Stimulated activated CD4-positive, alpha-beta T cell treated with anti-CD3 and anti-CD28 coated beads, Interleukin-4, amount 100 ng/mL, for 4 hours (primary cell): ENCODE measurements at places on chromosomes 5 and 9.

DNA sequence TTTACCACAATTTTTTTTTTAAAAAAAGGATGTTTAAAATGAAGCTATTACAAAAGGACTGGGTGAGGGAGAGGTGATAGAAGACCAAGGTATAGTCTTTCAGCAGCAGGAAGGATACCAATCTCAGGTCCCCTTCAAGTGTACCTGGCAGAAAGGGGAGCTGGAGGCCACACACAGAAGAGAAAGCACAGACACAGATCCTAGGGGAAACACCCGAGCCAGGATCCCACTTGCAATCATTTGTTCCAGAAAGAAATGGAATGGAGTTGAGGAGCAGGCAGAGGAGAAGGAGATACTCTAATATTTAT lies 5.6 kb downstream of the GNPDA1 start:
- no peak for DNase-seq

DNA sequence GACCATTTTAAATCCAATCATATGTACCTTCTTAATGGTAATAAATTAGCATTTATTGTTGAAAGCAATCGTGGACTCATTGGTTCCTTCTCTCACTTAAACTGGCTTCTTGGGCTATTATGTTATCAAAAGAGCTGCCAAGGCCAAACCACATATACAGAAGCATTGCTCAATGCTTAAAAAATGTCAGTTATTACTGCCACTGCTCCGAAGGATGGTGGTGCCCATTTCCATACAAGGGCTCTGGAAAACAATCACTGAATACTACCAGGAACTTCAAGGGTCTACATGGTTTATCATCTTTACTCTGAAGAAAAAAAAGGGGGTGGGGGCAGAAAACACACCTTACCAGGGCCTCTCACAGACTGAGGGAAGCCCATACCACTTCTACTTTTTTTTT lies 104.3 kb downstream of the GNAQ start:
- DNase-seq, result no peak

DNA sequence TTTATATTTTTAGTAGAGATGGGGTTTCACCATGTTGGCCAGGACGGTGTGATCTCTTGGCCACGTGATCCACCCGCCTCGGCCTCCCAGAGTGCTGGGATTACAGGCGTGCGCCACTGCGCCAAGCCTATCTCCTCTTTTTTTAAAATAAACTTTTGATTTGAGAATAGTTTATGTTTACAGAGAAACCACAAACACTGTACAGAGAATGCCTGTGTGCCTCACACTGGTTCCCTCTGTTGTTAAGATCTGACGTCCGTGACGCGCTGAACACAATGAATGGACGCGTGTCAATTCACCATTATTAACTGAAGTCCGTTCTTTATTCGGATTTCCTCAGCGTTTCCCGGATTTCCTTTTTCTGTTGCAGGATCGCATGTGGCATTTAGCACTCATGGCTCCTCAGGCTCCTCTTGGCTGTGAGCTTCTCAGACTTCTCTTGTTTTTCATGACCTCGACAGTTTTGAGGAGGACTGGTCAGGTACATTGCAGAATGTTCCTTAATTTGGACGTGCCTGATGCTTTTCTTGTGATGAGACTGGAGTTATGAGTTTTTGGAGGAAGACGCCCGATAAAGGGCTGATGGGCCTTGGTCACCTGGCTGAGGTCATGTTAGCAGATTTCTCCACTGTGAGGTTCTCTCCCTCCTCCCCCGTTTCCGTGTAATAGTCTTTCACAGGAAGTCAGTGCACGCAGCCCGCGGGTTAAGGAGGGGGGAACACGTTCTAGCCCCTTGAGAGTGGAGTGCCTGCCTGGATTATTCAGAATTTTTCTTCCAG lies 69.6 kb downstream of the ANKRD33B start:
- peak; percentile 53 for DNase-seq

- DNase-seq, result no peak
Measured at GRCh38 chr5:89733772-89734171, 675.8 kb downstream of the CETN3 start.

DNA sequence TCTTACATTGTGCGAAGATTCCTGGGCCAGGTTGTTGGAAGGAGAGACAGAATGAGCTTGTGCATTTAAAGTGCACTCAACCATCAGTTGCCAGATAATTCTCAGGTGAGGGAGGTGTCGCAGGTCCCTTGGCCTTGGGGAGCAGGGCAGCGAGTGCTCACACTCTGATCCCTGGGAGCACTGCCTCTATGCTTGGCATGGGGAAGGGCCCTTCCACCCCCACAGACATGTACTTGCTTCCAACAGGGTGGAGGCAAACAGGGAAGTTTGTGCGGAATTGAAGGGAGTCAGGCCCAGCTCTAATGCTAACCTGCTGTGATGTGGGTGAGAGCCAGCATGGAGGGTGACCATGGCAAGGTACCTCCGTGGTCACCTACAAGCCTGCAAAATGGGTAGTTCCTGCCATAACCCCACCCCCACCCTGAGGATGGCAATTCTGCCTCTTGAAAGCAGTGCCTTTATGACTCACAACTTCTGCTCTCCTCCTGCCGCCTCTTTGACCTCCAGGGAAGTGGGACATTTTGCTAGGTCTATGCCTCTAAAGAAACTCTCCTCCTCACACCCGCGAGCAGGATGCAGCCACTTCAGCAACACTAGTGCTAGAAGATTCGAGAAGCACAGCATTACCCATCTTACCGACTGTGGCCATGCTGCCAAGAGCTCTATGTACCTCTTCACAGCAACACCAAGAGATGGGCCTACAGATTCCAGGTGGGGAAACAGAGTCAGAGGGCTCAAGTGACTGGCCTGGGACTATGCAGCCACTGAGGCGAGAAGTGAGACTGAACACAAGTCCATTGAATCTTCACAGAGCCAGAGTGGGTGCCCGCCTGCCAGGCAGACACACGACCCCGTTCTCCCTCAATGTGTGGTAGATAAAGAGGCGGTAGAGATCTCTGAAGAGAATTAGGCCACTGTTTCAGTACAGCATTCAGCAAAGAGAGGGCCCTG lies 22.1 kb upstream of the SLC25A51 start:
- no peak for DNase-seq

- no peak for DNase-seq
Measured at GRCh38 chr5:13804336-13804735, 140.2 kb downstream of the DNAH5 start.

DNA sequence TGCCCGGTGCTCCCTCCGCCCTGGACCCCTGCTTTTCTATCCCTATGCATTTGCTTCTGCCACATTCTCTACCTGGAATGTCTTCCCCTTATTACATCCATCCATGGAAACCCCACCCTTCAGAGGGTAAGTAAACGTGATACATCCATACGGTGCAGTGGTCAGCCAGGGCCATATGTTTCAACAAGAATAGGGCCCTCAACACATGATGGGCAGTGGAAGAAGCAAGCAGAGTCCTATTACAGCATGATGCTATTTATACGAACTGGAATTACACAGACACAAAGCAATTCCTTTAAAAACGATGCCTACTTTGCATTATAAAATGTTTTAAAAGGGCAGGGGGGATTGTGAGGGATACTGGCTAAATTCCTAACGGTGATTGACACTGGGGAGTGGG lies 38.2 kb upstream of the PTGS1 start:
- no peak for DNase-seq

GRCh38 chr9:77987081-77987656 lies 44.4 kb downstream of the GNAQ start:
- DNase-seq, result no peak

DNA sequence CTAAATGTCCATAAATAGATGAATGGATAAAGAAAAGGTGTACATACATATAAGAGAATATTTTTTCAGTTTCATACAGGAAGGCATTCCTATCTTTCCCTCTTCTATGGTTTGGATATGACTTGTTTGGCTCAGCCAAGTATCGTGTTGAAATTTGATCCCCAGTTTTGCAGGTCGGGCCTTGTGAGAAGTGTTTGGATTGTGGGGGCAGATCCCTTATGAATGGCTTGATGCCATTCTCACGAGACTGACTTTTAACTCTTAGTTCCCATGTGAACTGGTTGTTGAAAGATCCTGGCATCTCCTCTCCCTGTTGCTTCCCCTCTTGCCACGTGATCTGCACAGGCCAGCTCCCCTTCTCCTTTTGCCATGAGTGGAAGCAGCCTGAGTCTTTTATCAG lies 421.1 kb upstream of the FTMT start:
- DNase-seq, result no peak

DNA sequence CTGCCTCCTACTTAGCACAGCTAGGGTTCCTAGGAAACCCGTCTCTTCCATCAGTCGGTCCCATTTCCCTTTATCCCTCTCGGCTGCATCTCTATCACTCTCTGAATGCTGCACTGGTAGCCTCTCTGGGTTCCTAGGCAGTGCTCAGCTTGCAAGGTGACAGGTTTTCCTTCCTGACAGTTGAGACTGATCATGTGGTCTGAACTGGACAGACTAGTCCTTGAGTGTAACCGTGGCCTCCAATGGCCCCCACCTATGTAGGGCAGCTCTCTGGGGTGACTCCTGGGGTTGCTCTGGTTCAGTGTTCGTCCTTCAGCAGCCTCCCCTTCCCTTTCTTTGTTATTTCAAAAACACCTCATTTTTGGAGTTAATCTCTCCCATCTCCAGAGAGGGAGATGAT lies 3.8 kb downstream of the TMEM8B start:
- DNase-seq, result no peak

- DNase-seq, result no peak
Measured at GRCh38 chr5:176732736-176733405, 77.5 kb upstream of the UNC5A start.

GRCh38 chr9:98962181-98962560 lies 18.5 kb downstream of the COL15A1 start:
- DNase-seq, result no peak

GRCh38 chr5:57761513-57761912 lies 278.9 kb upstream of the ACTBL2 start:
- no peak for DNase-seq

DNA sequence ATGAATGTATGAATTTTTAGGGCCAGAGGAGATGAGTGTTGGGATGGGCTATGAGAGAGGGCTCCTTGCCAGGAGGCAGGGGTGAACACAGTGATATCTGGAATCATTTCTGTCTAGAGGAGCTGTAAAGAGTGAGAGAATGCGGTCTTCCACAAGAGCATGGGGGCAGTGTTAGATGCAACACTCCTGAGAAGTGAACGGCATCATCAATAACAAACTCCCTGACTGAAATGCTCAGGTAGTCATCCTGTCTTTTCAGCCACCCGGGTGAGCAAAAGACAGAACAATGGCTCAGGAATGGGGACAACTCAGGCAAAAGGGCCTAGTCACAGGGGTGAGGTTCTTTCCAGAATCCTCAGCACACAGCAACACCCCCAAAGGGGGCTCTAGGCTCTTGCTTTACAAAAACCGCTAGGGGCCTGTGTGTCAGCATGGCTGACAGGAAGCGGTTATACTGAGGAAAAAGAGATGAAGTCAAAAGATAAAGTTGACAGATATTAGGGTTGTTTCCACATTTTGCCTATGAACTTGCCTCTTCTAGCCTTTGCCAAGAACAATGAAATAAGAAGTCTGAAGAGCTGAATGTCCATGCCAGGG lies 104.6 kb upstream of the LRRTM2 start:
- no peak for DNase-seq

DNA sequence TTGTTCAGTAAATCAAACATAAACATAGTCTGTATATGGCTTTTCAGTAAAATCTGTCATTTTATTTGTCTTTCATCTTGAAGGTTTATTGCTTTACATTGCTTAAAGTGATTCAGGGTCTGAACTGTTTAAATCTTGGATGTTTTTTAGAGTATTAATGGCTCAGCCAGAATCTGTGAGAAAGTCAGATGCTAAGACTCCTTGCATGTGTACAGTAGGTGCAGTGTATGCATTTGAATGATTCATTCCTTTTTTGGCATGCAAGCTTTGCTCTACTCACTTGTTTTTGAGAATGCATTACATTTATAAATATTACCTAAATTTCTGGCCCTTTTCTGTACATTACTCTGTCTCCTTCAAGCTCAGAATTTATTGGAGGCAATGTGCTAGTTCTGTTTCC lies 271.0 kb upstream of the RIOK2 start:
- DNase-seq, result no peak

GRCh38 chr5:119273391-119273839 lies 82.4 kb upstream of the TNFAIP8 start:
- no peak for DNase-seq

GRCh38 chr9:127091526-127091925 lies 30.9 kb downstream of the ANGPTL2 start:
- DNase-seq, result no peak

DNA sequence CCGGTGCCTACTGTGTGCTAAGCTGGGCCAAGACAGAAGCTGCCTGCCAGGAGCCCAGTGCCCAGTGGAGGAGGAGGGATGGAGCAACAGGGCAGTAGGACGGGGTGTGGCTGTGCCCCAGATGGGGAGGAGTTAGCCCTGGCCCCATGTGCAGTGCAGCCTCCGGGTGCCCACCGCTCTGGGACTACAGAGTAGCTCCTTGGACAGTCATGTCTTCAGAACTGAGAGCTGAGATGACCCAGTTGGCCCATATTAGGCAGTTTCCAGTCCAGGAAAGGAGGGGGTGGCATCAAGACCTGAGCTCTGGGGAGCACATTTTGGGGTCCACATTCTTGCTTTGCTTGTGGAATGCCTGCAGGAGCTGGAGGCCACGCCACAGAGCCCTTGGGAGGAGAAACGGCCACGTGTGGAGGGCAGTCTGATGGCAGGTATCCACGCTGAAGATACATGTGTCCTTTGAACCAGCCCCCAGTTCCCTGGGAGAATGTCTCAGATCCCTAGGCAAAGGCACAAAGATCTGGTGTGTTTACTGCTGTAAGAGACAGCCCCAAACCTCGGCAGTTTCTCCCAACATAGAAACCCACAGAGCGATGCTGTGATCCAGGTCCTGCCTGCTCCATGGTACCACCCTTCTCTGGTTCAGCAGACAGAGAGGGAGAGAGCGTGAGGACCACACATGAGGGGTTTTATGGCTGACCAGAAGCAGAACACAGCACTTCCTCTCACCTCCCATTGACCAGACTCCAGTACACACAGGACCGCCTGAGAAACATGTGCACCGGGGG lies 46.8 kb upstream of the FCN1 start:
- DNase-seq, result no peak

GRCh38 chr5:104053353-104053649 lies 490.7 kb upstream of the NUDT12 start:
- DNase-seq, result no peak

- DNase-seq, result no peak
Measured at GRCh38 chr9:129275626-129276247, 97.7 kb upstream of the IER5L start.

- DNase-seq, result no peak
Measured at GRCh38 chr9:120474591-120475243, 105.2 kb downstream of the CDK5RAP2 start.

GRCh38 chr9:114364134-114365041 lies 23.4 kb downstream of the AKNA start:
- no peak for DNase-seq

GRCh38 chr5:177453852-177454396 lies 7.3 kb downstream of the PRR7 start:
- DNase-seq, result no peak

GRCh38 chr9:34276772-34277171 lies 52.3 kb downstream of the KIF24 start:
- no peak for DNase-seq

DNA sequence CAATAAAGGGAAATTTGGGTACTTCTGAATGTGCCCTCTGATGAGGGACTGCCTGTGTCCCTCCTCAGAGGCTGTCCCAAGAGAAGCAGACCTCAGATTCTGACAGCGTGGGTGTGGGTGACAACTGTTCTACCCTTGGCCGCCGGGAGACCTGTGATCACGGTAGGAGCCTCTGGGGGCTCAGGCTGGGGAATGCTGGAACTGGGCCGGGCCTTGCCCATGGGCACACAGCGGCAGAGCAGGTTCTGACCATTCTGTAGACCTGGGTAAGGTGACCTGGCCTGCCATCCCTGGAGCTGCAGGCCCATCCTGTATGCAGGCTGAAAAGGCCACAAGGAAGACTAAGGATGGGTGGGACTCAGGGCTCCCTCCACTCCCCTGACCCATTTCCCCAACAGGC lies 29.5 kb upstream of the GRPEL2 start:
- no peak for DNase-seq

GRCh38 chr5:76337953-76338451 lies 65.1 kb upstream of the IQGAP2 start:
- peak; percentile 39 for DNase-seq
